MG63 (cell line): ENCODE measurements at places on chromosomes 6 and 20. TPM values are rescaled to one million over a fixed set of nuclear protein-coding genes. Genes with fewer than 3 reads are reported as not detected.

The ERVFRD-1 gene
- not detected in 2 replicates for total RNA-seq

The BMP6 gene
- 0.74 and 0.82 TPM in 2 replicates for total RNA-seq

The CAGE1 gene
- 0.49 TPM in 1 of 2 replicates, not detected in the other for total RNA-seq

The ZSWIM3 gene
- 8.4 and 14.2 TPM in 2 replicates for total RNA-seq

The NKX2-2 gene
- total RNA-seq: 3.1 and 8.1 TPM in 2 replicates

The C2 gene
- 0.13 and 0.20 TPM in 2 replicates for total RNA-seq

The BPIFB4 gene
- not detected in 2 replicates for total RNA-seq

The RBM24 gene
- 0.33 TPM in 1 of 2 replicates, not detected in the other for total RNA-seq

The ADAM33 gene
- 4.9 and 7.3 TPM in 2 replicates for total RNA-seq

The MSH5 gene
- 3.1 and 6.3 TPM in 2 replicates for total RNA-seq

The HLA-B gene
- 35.3 and 69.1 TPM in 2 replicates for total RNA-seq

The CRISP3 gene
- total RNA-seq: not detected in 2 replicates

The LY6G5C gene
- total RNA-seq: not detected in 2 replicates

The STMN3 gene
- total RNA-seq: 71.2 and 98.0 TPM in 2 replicates

The CRIP3 gene
- not detected in 2 replicates for total RNA-seq

The MUC22 gene
- total RNA-seq: not detected in 2 replicates

DNA sequence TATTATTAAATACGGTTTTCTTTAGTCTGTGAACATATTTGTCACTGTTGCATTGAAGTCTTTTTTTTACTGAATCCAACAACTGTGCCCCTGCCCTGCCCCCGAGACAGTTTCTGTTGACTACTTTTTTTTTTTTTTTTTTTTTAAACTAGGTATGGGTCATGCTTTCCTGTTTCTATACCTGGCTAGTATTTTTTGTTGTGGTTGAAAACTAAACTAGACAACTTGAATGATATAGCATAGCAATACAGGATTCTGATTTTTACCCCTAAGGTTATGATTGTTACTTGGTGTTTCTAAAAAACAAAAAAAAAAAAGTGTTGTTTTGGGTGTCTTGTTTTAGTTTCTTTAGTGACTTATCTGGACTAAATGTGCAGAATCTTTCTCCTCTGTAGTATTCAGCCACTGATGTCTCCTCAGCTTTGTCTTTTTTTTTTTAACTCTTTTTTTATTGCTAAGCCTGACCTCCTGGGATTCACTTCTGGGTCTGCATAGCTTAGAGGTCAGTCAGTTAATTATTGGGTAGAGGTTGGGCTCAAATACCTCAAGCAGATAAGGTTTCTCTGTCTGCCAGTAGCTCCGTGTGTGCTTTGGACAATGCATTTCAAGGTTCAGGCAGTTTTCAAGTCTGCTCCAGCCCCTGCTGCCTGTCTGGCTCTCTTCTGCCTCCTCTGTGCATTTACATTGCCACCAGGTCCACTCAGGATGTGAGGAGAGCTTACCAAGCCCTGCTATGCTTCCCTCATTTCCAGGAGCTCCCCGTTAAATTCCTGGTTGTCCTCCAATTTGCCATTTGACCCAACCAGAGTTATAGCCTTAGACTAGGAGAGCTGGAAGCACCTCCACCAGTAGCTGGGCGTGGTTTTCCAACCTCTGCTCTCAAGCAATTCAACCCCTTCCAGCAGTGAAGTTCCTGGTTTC is 91.4 kb downstream of the SYNDIG1 start:
- no peak for DNase-seq

- DNase-seq: no peak
Observed at GRCh38 chr6:68364271-68364805, 270.7 kb upstream of the ADGRB3 start.

DNA sequence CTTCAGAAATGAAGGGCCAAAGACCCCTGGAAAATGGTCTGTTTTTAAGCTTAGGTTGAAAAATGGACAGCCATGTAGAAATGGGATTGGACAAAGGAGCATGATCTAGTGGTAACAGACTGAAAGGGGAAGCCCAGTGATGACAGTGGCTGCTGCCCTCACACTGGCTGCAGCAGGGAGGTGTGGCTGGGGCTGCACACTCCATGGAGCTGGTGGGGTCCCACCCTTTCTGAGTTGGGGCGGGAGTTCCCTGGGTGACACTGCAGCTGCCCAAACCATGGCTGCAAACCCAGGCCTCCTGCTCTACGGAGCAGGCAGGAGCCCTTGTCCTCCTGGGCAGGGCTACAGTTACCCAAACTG is 8.5 kb upstream of the PACSIN1 start:
- DNase-seq: no peak

- peak; percentile 21 for DNase-seq
Observed at GRCh38 chr6:113978084-113978675, 7.2 kb upstream of the HDAC2 start.

- no peak for DNase-seq
Observed at GRCh38 chr6:143264379-143264778, 186.1 kb downstream of the ADAT2 start.

DNA sequence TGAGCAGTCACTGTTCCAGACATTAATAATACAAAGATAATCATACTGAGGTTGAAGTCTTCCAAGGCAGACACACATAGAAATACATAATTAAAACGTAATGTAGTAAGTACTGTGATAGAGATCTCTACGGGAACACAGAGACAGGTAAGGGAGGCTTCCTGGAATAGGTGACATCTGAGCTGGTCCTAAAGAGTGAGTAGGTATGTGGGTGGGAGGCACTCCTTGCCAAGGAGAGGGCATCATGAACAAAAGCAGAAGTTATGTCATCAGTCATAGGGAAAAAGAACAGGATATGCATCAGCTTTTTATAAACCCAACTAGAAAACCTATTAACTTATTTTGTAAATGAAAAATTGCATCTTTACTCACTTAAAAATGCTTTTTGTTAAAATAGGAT is 110.0 kb downstream of the MAP7 start:
- no peak for DNase-seq

DNA sequence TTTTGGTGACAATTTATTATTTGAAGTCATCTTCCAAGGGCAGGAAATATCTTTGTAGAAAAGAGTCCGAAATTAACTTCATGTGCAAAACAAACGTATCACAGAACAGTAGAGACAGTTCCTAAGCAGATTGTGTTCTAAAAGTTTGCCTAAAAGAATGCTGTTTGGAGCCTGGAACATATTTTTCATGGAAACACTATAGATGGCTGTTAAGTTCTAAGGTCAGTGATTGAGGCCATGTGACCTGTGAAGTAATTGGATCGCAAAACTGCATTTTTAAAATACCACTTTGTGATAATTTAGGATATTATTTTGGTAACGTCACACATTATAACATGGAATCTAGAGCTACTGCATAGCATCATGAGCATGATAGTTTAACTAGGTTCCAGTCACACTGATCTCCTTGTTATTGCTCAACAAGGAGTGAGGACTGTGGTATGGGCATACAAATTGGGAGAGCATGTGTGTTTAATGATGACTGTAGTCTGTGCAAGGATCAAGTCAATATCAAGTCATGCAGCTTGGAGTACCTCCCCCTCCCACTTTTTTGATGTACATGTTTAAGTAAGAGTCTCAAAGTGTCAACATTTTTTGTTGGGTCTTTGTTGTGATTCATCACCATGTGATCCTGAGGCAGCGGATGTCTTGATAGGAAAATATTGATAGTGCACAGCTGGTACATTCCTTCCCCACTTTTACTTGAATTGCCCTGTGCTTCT is 609.3 kb upstream of the CITED2 start:
- no peak for DNase-seq

GRCh38 chr6:141561154-141561553 is 571.6 kb upstream of the GJE1 start:
- no peak for DNase-seq

GRCh38 chr6:152463164-152463563 is 174.0 kb downstream of the SYNE1 start:
- DNase-seq: no peak

DNA sequence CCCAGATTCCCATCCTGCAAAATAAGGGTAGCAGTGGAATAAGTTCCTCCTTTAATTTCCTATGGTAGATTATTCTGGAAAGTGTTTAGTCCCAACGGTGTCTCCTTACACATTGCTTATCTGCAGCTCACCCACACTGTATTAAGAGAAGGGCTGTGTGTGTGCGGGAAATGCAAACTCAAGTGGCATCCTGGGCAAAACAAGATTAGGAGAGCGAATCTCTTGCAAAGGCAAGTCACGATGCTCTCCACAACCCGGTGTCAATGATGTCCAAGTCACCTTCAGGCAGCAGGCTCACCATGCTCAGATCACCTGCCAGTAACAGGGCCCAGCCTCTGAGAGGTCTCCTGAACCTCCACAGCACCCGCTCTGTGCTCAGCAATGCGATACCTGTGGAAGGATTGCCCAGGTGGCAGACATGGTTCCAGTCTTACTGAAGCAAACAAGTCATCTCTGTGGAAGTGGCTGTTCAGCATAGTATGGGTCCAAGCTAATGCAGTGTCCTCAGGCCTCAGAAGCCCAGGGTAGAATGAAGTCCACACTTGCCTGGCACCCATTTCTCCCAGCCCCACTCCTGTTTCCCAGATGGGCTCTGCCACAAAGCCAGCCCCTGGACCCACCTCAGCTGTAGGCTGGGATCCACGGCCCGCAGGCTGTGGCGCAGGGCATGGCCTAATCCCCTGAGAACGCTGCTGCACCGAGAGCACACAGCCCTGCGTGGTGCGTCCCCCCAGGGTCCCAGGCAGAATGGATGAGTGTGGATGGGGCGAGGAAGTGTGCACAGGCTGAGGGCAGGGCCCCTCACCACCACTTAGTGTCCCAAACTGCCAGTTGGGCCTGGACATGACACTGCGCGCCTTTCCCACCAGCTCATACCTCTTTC is 101.2 kb downstream of the PXDC1 start:
- no peak for DNase-seq

DNA sequence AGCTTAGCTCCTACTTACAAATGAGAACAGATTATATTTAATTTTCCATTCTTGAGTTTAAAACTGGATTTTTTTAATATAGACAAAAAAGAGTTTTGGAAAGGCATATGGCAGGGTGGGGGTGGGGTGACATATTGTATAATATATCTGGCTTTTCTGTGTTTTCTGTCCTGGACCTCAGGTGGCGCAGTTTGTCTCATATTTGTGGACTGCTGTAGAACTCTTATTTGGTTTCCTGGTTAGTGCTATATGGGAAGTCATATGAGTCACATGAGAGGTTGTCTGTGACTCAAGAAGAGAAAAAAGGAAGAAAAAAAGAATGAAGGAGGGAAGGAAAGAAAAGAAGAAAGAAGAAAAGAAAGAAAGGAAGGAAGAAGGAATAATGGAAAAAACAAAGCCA is 131.8 kb downstream of the CLVS2 start:
- no peak for DNase-seq

GRCh38 chr6:75492386-75493153 is 1.0 kb downstream of the FILIP1 start:
- DNase-seq: no peak

- DNase-seq: no peak
Observed at GRCh38 chr20:41691443-41691842, 73.3 kb upstream of the CHD6 start.

- DNase-seq: no peak
Observed at GRCh38 chr6:16058929-16059345, 69.9 kb upstream of the MYLIP start.

DNA sequence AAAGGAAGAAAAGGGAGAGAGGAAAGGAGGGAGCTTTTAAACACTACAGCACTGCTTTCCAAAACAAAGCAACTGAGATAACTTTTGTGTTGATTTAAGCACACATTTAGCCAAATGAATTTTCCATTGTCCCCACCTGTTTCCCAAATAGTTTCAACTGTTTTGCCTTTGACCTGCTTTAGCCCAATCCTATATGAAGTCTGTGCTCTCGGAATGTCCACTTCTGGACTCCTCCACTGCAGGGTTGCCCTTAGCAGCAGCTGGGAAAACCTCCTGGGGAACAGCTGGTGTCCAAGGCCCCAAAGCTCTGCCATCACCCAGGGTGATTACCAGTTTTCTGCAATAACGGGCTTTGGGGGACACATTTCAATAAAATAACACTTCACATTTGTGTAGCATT is 44.9 kb upstream of the PKHD1 start:
- DNase-seq: no peak

GRCh38 chr6:73388433-73388799 is 6.2 kb upstream of the DDX43 start:
- no peak for DNase-seq

GRCh38 chr20:34088305-34089174 is 23.5 kb downstream of the EIF2S2 start:
- no peak for DNase-seq
